ENCODE measurements at places on chromosomes 6 and 20.
A peak's percentile ranks its signal among the peaks of the same experiment; 100 is the strongest.

GRCh38 chr20:51142448-51142847, 119.5 kb upstream of the KCNG1 start:
- DNase-seq = no peak
- no peaks in the 10 kb centered on the region for H3K4me1 ChIP-seq
- no peaks in the 10 kb centered on the region for H3K36me3 ChIP-seq
- H3K27me3 ChIP-seq = no peaks in the 10 kb centered on the region

DNA sequence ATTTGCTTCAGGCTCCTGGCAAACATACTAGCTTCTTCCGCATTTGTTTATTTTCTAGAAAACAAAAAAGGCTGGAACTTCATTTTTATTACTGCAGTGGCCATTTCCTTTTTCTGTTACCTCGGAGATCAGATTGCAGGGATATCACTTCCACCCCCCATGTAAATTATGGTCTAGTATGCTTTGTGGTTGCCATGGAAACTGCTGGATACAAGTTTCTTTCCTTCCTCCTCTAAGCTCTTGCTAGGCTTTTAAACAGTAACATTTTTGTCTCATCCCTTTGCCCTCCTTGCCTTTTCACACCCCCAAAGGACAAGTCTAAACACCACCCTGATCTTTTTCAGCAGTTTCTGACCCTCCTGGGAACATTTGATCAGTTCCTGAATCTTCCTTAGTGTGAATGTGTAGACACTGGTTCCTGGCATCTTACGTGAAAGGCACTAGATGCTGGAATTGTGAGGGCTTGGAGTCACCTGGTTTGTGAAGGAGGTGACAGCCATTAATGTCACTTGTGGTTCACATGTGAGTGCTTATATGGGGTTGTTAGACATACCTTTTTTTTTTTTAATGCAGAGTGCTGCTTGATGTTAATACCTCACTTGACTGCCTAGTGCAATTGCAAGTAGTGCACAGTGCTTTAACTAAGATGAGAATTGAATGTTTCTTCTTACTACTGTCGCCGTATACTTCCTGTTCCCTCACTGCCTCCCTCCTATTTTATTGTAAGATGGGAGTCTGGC, 181.6 kb downstream of the JARID2 start:
- peak; percentile 54 for DNase-seq
- H3K36me3 ChIP-seq = no peaks in the 10 kb centered on the region
- no peak overlapping the region for H3K4me3 ChIP-seq
- H3K27me3 ChIP-seq = no peaks in the 10 kb centered on the region
- H3K27ac ChIP-seq = no peak overlapping the region

DNA sequence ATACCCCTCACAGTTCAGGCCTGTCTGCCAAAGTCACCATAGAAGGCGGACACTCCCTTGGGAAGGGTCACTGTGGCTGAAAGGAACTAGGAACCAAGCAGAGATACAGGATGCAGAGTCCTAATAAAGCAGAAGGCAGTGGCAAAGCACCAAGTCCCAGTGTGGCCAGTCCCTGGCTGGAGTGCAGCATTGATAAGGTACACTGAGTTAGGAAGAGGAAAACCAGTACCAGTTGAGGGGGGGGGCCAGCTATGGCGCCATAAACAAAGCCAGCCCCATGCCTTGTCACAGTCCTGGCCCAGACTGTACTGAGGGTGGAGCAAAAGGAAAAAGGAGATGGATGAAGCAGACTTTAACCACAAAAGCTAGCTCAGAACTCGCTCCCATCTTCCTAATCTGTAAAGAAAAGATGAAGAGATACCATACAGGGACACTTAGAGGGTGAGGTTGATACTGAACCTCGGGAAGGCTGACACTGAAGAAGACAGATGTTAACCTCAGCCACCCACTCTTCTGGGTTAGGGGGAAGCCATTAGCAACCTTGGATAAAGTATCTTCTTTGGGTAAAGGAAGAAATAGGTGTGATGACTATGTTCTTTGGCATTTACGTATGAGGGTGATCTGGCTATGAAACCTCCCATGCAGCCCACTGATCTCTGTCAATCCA, 7.8 kb downstream of the ABHD12 start:
- no peak overlapping the region for H3K27ac ChIP-seq
- DNase-seq = no peak
- no peak overlapping the region for H3K4me3 ChIP-seq
- no peaks in the 10 kb centered on the region for H3K4me1 ChIP-seq

DNA sequence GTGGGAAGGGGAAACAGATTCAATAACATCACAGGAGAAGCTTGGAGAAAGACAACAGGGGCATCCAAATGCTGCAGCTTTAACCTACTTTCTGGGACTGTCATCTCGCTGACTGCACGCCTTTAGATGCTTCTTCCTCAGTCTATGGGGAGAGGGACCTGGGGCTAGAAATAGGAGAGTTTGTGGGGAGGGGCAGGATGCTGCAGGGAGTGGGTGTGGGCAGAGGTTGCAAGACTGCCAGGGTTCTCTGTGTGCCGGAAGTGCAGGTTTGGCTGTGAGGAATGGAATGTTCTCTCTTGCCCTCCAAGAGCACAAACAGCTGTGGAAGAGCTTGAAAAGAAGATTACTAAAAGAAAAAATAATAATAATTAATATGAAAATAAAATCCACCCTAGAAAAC, 93.2 kb downstream of the FOXO3 start:
- no peak for DNase-seq
- H3K27ac ChIP-seq = no peak overlapping the region
- H3K36me3 ChIP-seq = no peaks in the 10 kb centered on the region
- H3K4me1 ChIP-seq = peaks cover 37% of the 10 kb centered on the region

DNA sequence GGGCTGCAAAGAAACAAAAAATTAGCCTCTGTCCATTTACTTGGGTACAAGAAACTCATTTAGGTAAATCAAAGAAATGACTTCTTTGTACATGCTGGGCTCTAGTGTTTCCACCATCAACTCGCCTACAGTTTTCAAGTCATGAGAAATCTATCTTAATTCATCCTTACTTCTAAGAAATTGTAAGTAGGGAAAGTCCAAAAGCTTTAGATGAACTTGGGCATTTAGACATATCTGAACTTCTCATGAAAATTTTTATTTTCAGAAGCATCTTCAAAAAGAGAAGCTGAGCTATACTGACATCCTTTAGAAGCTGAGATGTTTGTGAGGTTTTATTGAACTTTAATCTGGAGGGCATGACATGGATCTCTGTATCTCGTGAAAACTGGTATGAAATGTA, 117.3 kb downstream of the MYB start:
- no peaks in the 10 kb centered on the region for H3K36me3 ChIP-seq
- no peaks in the 10 kb centered on the region for H3K4me1 ChIP-seq
- H3K27me3 ChIP-seq = no peaks in the 10 kb centered on the region
- no peak overlapping the region for H3K4me3 ChIP-seq
- no peak overlapping the region for H3K27ac ChIP-seq
